ENCODE measurements at places on chromosomes 6 and 20.

- DNase-seq, result no peak
Observed at GRCh38 chr6:52576054-52576391, 837 bp downstream of the TRAM2 start.

DNA sequence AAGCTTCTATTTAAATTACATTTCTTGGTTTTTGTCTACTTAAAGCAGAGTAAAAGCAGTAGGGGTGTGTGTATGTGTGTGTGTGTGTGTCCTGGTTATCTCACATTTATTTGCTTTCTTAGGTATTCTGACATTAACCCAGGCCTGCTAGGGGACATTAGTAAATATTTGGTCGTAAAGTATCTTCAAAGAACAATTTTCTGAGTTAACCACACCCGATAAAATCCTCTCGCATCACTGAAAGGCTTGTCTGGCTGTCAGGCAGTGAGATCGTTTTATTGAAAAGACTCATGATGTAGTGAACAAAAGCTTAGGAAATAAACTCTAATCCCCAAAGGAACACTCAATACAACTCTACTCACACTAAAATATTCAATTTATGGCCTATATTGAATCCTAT lies 77.9 kb downstream of the ZNF217 start:
- no peak for DNase-seq

DNA sequence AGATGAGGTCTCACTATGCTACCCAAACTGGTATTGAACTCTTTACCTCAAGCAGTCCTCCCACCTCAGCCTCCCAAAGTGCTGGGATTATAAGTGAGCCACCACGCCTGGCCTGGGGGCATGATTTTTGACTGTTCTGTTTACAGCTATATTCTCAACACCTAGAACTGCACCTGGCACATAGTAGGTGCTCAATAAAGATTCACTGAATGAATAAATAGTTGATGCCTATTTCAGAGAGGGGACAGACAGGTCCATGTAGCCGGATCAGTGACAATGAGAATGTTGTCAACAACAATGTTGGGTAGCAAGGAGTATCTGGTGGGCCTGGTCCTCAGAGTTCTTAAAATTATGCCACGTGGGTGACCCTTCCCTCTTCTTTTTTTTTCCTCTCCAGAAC lies 8.9 kb downstream of the TRAF3IP2 start:
- DNase-seq, result no peak

DNA sequence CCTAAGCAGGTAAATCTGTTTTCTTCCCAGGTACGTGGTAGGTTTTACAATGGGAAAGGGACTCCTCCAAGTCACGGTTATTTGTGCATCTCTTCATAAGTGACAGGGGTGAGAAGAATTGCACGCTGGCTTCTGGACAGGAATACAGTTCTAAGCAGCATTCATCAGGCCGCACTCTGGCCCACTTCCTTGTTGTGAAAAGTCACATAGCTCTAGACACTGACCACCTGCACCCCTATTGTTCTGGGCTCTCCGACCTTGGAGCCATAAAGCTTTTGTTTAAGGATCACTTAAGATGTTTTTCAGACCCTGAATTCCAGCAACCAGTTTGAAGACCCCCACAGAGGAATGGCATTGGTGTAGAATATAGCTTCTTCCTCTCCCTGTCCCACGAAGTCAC lies 31.4 kb downstream of the RAMACL start:
- DNase-seq, result no peak

DNA sequence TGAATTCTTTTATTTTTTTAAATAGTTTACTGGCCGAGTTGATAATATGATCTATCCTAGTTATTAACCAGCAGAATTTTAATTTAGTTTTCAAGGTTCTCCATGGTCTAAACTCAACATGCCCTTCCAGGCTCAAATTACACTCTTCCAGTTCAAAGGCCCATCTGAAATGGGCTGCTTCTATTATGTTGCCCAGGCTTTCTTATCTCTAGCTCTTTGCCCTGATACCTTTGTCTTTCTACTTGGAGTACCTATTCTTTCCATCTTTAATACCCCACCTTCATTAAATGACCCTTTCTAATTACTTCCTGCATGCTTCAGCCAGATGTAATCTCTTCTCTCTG lies 541.2 kb upstream of the FLRT3 start:
- no peak for DNase-seq

- no peak for DNase-seq
Observed at GRCh38 chr20:39109933-39110818, 148.0 kb downstream of the DHX35 start.

GRCh38 chr6:1170794-1171193 lies 141.1 kb upstream of the FOXQ1 start:
- no peak for DNase-seq

- DNase-seq, result no peak
Observed at GRCh38 chr6:118774581-118774980, 119.4 kb upstream of the ASF1A start.

GRCh38 chr20:25345721-25346120 lies 44.9 kb downstream of the ABHD12 start:
- DNase-seq, result no peak

GRCh38 chr20:47982574-47983360 lies 197.5 kb upstream of the SULF2 start:
- no peak for DNase-seq

- DNase-seq, result no peak
Observed at GRCh38 chr6:14059791-14060436, 57.7 kb upstream of the CD83 start.

DNA sequence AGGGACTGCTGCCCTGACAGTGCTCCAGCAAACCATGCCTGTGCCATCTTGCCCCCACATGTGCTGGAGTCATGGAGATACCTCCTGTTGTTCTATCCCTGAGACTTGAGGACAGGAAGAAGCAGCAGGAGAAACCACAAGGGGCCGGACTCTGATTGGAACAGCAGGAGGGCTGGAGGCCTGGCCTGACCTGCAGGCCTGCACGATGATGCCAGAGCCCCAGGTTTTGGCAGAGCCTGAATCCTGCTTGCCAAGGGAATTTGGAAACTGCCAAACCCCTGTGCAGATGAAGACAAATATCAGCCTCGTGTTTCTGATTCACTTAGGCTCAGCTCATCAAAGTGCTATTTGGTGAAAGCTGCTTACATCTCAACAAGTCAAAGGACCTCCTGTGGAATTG lies 177.6 kb downstream of the MAFB start:
- DNase-seq, result no peak

- no peak for DNase-seq
Observed at GRCh38 chr20:7463290-7463689, 477.0 kb downstream of the HAO1 start.

DNA sequence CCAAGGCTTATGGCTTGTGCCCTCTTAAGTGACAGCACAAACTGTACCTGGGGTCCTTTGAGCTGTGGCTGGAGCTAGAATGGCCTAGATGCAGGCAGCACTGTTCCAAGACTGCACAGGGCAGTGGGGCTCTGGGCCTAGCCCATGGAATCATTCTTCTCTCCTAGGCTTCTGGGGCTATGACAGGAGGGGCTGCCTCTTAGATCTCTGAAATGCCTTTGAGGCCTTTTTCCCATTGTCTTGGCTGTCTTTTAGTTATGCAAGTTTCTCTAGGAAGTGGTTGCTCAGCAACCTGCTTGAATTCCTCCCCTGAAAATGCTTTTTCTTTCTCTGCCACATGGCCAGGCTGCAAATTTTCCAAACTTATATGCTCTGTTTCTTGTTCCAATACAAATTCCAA lies 183.4 kb downstream of the WDR27 start:
- DNase-seq, result no peak

DNA sequence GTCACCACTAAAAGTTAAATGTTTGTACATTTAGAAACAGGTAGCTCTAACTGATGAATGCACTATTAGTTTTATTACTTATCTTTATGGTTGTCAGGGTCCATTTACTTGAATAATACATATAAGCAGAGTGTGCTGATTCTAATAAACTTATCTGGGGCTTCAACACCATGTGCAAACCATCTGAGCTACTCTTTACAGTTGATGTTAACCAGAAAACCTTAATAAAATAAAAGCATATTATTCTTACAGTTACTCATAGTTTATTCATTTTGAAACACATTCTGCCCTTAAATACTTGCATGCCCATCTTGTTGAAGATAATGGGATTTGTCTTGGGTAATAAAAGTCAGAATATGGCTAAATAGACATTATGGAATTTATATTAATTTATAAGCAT lies 1042.2 kb downstream of the EPHA7 start:
- no peak for DNase-seq

DNA sequence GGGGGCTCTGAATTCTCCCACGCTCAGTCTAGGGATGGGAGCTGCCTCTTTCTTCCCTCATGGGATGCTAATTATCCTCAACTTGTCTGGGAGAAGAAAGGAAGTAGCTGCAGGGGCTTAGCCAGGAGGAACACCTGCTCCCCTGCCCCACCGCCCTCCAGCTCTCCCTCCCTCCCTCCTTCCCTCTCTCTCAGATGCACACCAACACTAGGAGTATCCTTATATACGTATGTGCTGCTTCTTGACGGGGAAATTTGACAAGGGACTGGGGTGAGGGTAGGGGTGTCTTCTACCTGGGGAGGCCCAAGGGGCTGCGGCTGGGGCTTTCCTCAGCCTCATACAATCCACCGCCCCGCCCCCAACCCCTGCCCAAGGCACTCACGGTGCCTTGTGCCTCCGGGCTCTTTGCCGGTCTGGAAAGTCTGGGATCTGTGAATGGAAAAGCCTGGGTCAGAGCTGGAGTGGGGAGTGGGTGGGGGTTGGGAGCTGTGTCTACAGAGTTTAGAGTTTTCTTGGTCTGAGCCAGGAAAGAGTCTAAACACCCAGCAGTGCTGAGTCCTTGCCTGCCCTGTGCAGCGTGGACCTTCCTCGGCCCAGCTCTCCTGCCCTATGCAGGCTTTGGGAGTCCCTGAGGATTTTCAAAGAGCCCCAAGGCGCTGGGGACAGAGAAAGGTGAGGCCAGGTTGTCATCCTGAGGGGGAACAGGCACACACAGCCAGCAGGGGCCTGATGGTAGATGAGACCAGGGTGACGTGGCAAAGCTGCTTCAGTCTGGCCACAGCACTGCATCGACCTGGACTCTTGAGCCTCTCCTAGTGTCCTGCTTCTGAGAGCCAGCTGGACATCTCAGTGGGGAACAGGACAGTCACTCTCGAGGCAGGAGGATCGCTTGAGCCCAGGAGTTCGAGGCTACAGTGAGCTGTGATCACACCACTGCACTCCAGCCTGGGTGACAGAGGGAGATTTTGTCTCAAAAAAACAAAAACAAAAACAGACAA lies 29.3 kb upstream of the EMILIN3 start:
- DNase-seq, result no peak

DNA sequence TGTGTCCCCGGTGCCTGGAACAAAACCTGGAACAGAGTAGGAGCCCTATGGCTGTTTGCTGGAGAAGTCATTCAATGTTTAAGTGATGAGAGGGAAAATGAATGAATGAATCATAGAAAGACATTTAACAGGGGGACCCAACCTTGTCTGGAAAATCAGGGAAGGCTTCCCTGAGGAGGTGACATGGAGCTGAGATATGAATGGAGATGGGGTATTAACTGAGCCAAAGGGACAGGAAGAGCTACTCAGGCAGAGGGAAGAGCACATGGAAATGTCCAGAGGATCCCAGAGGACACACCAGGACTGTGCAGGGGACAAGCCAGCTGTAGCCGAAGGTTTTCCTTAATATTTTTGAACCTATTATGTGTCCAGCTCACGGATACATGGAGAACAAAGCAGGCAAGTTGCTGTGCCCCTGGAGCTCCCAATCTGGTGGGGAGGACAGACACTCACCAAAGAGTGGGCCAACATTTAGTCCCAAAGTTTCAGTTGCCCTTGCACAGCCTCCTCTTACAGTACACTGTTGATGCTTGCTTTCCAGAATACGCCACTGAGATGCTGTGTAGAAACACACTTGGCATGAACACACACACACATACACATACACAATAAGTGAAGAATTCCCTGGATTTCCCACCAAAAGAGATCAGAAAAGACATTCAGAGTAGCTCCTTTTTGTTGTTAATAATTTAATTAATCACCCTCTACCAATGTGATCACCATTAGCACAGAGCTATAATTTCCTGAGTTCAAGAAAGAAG lies 77.0 kb upstream of the PTPN1 start:
- no peak for DNase-seq

DNA sequence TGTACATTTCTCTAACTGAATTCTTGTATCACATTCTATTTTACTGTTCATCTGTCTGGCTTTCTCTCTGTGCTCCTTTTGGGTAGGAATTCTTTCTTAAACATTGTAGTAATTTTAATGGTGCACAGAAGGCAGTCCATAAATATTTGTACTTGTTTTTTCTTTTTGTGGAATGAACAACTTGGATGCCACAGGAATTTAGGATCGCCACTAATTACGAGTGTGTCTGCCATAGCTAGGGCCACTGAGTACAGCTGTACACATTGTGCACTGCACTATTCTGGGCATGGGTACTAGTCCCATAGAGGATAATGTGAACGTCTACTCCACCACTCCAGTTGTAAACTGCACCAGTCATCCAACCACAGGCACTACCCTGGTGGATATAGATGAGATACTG lies 39.3 kb upstream of the TMEM200A start:
- no peak for DNase-seq

GRCh38 chr6:34468378-34468892 lies 2.6 kb downstream of the PACSIN1 start:
- no peak for DNase-seq

- DNase-seq, result no peak
Observed at GRCh38 chr6:116096979-116097816, 3.5 kb upstream of the NT5DC1 start.

- peak; percentile 46 for DNase-seq
Observed at GRCh38 chr6:90083891-90084290, 189.6 kb downstream of the GJA10 start.

GRCh38 chr6:68689910-68690309 lies 54.8 kb downstream of the ADGRB3 start:
- DNase-seq, result no peak

DNA sequence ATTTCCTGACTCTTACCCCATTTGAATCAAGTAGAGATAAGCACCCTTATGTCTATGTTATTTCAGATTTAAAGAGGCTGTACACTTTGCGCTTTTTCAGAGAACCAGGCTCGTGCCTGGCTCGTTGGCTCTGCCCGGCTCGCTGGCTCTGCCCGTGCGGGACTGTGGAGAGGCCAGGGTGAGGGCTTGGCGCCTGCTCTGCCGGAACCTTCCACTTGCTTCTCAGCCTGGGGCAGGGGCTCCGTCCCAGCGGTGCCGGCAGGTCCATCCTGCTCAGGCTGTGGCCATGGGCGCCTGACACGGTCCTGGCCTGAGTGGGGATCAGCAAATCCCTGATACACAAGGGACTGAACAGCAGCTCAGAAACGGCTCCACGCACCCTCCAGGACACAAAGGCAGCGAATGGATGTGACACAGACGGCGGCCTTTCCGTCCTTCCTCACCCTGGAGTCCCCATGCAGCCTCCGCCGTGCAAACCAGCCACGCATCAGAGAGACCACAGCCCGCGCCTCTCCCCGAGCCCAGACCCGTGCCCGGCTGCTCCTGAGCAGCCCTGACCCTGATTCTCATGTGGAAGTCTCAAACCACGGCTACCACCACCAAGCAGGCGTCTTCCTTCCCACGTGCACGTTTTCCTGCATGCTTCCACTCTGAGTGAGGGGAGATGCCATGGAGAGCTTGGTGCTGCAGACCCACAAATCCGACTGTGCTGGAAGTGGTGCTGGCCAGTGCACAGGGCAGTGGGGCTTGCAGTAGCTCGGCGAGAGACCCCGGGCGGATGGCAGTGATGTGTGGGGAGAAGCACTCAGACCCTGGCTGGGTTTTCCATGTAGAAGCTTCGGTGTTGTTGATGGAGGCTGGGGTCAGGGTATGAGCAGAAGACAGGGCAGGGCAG lies 233.9 kb downstream of the ERMARD start:
- no peak for DNase-seq

GRCh38 chr6:158649289-158650143 lies at the start of gene SYTL3:
Gene SYTL3, plus strand, starts transcription at chr6:158650054. Its CDS starts 13,215 bp downstream, at chr6:158663269.
- DNase-seq, result peak; percentile 89

Data from activated T-cell treated with anti-CD3 and anti-CD28 coated beads, Interleukin-2, amount 50 U/mL, for 72 hours (primary cell).